ENCODE measurements at places on chromosomes 3 and 15. TPM values are rescaled to one million over a fixed set of nuclear protein-coding genes. Genes with fewer than 3 reads are reported as not detected.

The GPR62 gene
- polyA plus RNA-seq = 0.64 TPM

The CD200 gene
- polyA plus RNA-seq = 34.1 TPM

The SLC28A2 gene
- 0.46 TPM for polyA plus RNA-seq

The IQGAP1 gene
- 167 TPM for polyA plus RNA-seq

The FGD5 gene
- 25.5 TPM for polyA plus RNA-seq

The LSAMP gene
- 12.8 TPM for polyA plus RNA-seq

The LEKR1 gene
- 4.2 TPM for polyA plus RNA-seq

The NPAP1 gene
- 1.4 TPM for polyA plus RNA-seq

The FAM107A gene
- 4.4 TPM for polyA plus RNA-seq

The GATM gene
- 232 TPM for polyA plus RNA-seq

The CD276 gene
- 198 TPM for polyA plus RNA-seq

The CTXN2 gene
- polyA plus RNA-seq = not detected

The LRRC2 gene
- 2.1 TPM for polyA plus RNA-seq

The PRICKLE2 gene
- 22.1 TPM for polyA plus RNA-seq
